ENCODE measurements at places on chromosomes 1 and 21. TPM values are rescaled to one million over a fixed set of nuclear protein-coding genes. Genes with fewer than 3 reads are reported as not detected.

DNA sequence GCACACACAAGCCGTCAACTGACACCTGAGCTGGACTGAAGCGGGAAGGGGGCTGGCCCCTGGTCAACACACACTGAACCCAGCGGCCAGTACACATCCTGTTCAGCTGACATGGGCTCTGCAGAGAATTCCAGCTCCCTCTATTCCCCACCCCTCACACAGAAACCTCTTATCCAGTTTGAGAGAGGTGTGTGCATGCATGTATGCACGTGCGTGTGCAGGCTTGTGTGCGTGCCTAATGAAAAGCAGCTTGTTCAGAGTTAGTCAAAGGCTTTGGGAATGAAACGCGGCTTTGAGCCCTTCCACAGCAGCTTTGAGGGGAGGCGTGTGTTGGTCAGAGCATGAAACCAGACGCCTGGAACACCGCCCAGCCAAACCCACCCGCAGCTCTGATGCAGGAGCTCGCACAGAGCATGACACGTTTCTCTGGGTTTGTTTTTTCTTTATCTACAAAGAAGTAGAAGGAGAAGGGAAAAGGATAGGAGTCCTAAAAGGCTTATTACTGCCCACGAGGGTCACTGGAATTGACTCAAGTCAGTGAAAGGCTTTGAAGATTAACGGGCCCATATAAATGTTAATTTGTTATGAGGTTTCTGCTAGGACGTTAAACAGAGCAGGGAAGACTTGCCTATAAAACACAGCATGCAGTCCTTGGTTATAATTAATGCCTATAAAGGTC lies 184.2 kb downstream of the ETS2 start:
- H3K4me3 ChIP-seq: no peak overlapping the region
- no peak overlapping the region for H3K27ac ChIP-seq
- H3K4me1 ChIP-seq: no peaks in the 10 kb centered on the region
- DNase-seq: no peak
- no peaks in the 10 kb centered on the region for H3K36me3 ChIP-seq

The KRTAP13-2 gene
- not detected for total RNA-seq

The SPRR5 gene
- not detected for total RNA-seq

DNA sequence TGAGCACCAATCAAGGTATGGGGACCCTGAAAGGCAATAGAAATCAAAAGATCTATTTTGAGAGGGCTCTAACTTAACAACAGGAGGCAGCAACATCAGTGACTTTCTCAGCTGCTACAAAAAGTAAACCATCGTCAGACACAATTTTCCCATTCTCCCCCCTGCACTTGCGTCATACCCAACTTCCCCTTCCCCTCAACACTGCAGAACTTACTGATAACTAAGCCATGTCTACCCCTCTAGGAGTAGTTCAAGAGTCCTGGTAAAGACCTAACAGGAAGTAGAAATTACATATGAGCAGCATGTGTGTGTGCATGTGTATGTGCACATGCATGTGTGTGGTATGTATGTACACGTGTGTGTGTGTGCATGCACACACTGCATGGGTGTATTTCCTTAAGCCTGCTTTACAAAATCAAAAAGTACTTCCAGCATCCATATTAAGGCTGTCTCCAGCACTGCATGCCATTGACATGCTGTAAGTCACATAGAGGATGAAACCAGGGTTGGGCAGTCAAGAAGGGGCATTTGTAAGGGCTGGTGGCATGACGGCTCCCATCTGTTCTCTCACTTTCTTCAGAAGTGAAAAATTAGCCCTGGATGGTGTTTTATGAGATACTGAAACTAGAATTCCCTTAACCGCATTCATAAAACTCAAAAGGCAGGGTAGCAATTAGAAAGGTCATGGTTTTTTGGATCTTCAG lies 460.1 kb upstream of the RUNX1 start:
- H3K4me1 ChIP-seq: no peaks in the 10 kb centered on the region
- no peak overlapping the region for H3K27ac ChIP-seq
- no peak for DNase-seq
- H3K27me3 ChIP-seq: no peaks in the 10 kb centered on the region
- no peaks in the 10 kb centered on the region for H3K36me3 ChIP-seq

The C4BPA gene
- total RNA-seq: 0.26 TPM

GRCh38 chr1:117178756-117179155 lies 32.0 kb downstream of the VTCN1 start:
- no peak for DNase-seq
- no peaks in the 10 kb centered on the region for H3K4me1 ChIP-seq
- no peak overlapping the region for H3K27ac ChIP-seq
- no peaks in the 10 kb centered on the region for H3K36me3 ChIP-seq

GRCh38 chr1:9606948-9607347 lies 18.2 kb downstream of the TMEM201 start:
- H3K27me3 ChIP-seq: no peaks in the 10 kb centered on the region
- H3K27ac ChIP-seq: no peak overlapping the region
- no peak overlapping the region for H3K4me3 ChIP-seq
- no peak for DNase-seq
- no peaks in the 10 kb centered on the region for H3K36me3 ChIP-seq

- no peaks in the 10 kb centered on the region for H3K27me3 ChIP-seq
Measured at GRCh38 chr1:109887271-109887670, 23.4 kb upstream of the CSF1 start.

The FMO5 gene
- total RNA-seq: 0.57 TPM

DNA sequence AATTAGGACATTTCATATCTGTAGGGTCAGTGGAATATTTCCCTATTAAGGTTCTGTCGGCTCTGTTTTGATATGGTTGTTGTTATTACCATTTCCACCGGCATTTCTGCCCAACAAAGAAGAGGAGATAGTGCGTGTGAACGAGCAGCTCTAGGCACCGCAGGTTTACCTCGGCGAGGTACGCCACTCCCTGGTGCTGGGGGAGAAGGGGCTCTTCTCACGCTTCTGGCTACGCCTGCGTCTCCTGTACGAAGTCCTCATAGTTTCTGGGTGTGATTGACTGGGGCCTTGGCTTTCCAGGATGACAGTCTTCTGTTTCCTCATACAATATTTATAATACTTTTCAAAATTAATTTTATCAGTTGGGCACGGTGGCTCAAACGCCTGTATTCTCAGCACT lies 54.4 kb upstream of the DIP2A start:
- no peaks in the 10 kb centered on the region for H3K4me1 ChIP-seq
- no peaks in the 10 kb centered on the region for H3K27me3 ChIP-seq
- H3K4me3 ChIP-seq: no peak overlapping the region
- no peak for DNase-seq
- H3K27ac ChIP-seq: no peak overlapping the region
